ENCODE measurements at places on chromosomes 2 and 18.

DNA sequence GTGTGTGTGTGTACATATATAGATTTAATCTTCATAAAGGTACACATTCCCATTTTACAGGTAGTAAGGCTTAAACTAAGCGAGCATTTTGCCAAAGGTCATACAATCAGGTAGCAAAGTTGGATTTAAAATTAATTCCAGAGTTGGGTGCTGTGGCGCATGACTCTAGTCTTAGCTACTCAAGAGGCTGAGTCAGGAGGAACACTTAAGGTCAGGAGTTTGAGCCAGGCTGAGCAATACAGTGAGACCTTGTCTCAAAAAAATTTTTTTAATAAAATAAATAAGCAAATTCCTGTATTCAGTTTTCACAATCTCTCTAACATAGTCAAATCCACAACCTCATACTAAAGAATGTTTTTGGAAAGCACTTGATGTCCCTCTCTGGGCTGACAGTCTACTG lies 111.5 kb upstream of the LDLRAD4 start:
- no peak for DNase-seq

DNA sequence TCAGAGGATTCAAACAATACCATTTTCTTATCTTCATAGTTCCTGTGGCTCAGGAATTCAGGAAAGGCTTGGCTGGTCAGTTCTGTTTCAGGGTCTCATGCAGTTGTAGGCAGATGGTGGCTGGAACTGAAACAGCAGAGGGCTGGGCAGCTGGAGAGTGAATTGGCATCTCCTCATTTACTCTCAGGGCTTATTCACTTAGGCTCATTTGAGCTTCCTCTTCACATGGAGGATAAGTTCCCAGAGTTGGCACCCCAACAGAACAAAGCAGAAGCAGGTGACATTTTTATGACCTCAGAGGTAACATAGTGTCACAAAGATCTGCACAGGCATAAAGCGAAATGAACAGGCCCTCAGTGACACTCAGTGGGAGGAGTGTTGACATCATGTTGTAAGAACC lies 66.1 kb downstream of the RBBP8 start:
- no peak for DNase-seq

- DNase-seq, result no peak
These were observed 41.8 kb downstream of the SLC14A1 start for GRCh38 chr18:45765796-45766195.

GRCh38 chr2:82256983-82257632 lies 1952.6 kb upstream of the LRRTM1 start:
- DNase-seq, result no peak

DNA sequence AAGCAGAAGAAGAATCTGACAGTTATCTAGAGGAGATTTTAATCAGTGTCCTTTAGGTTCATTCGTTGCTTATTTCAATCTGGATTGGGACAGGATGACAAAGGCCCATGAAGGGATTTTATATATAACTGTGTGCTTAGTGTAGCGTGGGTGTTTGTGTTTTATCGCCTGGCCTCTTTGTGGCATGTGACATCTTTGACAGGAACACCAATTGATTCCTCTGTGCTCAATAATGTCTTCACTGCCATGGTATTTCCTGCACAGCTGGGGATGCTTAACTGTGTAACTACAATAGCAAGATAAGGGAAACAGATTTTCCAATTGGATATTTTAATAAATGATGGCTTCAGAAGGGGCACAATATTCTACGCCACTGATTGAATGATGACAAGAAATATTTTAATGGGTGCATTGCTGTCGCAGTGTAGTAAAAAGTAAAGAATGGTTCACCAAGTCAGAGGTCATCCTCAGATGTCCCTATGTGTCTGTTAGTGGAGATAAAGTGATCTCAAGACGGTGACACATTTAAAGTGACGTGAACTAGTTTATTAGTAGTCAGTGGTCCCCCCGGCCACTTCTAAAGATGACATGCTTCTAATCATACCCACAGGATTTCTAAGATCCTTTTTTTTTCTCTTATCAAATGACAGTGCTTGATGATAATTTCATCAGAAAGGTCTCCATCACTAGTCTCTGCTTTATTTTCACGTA lies 160.4 kb downstream of the AGAP1 start:
- DNase-seq, result no peak

GRCh38 chr2:55138014-55138881 lies 88.0 kb upstream of the RTN4 start:
- DNase-seq, result no peak

DNA sequence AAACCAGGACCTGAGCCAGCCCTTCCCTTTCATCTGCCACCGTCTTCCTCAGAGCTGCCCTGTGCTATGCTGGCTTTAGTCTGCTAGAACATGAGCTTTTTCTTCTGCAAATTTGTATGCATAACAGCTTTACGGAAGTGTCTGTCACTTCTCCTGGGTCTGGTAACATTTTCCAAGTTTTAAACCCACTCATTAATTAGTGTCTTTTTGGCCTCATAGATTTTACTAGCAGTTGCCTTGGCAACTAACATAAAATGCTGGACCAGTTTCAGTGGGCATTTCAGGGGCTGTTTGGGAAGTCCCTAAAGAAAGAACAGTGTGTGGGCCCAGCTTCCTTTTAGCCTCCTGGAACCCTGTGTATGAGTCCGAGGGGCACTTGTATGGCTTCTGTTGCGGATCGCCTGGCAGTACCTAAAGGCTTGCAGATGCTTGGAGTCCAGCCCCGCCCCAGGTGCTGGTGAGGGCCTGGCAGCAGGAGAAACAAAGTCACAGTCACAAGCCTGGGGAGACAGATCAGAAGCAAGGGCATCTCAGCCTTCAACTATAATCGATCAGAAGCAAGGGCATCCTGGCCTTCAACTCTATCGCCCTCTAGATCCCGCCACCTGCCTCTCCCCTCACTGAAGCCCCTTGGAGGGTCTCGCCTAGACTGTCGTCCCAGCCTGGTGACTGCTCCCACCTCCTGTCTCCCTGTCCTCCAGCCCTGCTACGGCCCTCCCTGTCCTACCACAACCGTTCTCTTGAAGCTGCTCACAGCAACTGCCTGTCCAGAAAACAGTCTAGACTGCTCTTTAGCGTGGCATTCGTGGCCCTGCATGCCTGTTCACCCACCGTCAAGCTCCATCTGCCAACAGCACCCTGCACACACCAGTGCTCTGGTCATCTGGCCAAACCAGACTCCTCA lies 36.8 kb upstream of the MAPRE3 start:
- no peak for DNase-seq

DNA sequence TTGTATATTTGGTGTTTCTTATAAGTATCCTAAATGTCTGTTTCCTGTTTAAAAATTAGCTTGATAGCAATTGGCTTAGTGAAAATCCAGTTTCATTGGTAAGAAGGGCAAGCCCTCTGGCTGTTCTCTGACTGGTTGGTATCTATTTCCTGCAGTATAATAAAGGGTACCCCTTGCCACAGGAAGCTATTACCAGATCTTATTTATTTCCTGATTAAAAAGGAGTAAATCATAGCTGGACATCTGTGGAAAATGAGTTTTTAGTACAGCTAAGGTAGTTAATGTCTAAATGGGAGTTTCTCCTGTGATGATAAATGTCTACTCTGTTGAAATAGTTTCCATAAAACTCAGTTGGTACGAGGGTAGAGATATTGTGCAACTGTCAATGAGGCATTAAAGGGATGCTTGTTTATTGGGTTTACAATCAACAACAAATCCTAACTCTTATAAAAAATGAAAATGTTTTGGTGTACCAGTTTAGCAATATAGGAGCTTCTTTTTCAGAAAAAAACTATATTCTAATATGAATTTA lies 58.7 kb downstream of the FASTKD2 start:
- DNase-seq, result no peak

Data from stimulated activated CD8-positive, alpha-beta memory T cell treated with anti-CD3 and anti-CD28 coated beads, Interleukin-4, amount 100 ng/mL, for 1 hour (primary cell).